T-helper 2 cell treated with Interferon-gamma antibody and Interleukin-4, amounts not matched to agents 5 μg/mL and 100 μg/mL, for 36 hours (primary cell): ENCODE measurements at places on chromosomes 3 and 15.

GRCh38 chr15:48875241-48875960 is 2.5 kb upstream of the EID1 start:
- no peak for DNase-seq
- peaks cover 23% of the 10 kb centered on the region for H3K36me3 ChIP-seq
- H3K27ac ChIP-seq = no peak overlapping the region
- no peak overlapping the region for H3K4me3 ChIP-seq
- H3K4me1 ChIP-seq = peaks cover 28% of the 10 kb centered on the region

- peaks cover 5% of the 10 kb centered on the region for H3K27me3 ChIP-seq
- H3K27ac ChIP-seq = no peak overlapping the region
- no peaks in the 10 kb centered on the region for H3K36me3 ChIP-seq
- no peaks in the 10 kb centered on the region for H3K4me1 ChIP-seq
Observed at GRCh38 chr15:81189583-81190283, 6.9 kb upstream of the IL16 start.

GRCh38 chr3:58161435-58162398 is 49.1 kb downstream of the DNASE1L3 start:
- H3K36me3 ChIP-seq = peaks cover 10% of the 10 kb centered on the region
- H3K4me3 ChIP-seq = no peak overlapping the region

DNA sequence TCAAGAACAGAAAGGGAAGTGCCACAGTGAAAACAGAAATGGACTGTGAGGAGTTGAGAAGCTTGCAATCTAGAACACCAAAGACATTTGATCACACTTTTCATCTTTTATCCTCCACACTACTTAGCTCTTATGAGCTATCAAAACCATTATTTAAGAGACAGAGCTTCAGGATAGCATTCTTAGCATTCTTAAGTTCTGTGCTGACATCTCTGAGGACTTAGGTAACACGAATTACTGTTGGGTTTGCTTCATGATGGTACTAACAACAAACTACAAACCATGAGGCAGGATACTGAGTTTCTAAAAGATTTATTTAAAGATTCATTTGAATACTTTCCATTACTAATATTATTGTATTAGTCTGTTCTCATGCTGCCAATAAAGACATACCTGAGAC is 1038.6 kb downstream of the TUSC7 start:
- H3K36me3 ChIP-seq = no peaks in the 10 kb centered on the region
- DNase-seq = no peak
- H3K27ac ChIP-seq = no peak overlapping the region

GRCh38 chr3:5087209-5087608 is 34.9 kb upstream of the ARL8B start:
- no peak overlapping the region for H3K27ac ChIP-seq
- no peak for DNase-seq

GRCh38 chr3:141250342-141250741 is 18.7 kb downstream of the PXYLP1 start:
- H3K4me1 ChIP-seq = peaks cover 12% of the 10 kb centered on the region
- peaks cover 17% of the 10 kb centered on the region for H3K36me3 ChIP-seq
- no peak overlapping the region for H3K27ac ChIP-seq

DNA sequence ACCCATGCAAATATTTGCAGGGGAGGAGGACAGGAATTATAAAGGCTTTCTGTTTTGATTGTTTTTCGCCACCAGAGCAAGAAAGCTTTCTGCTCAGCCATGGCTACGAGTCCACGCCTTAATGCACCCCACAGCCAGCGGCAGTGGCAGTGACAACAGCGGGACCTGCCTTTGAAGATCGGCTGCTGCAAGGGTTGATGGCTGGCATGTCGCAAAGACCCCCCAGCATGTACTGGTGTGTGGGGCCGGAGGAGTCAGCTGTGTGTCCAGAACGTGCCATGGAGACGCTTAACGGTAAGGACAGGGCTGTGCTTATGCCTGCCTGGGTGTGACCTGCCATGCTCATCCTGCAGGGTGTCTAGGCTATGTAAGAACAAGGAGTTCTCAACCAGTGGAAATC is 5.3 kb downstream of the LRRK1 start:
- peaks cover 12% of the 10 kb centered on the region for H3K4me1 ChIP-seq
- H3K36me3 ChIP-seq = no peaks in the 10 kb centered on the region
- H3K27ac ChIP-seq = no peak overlapping the region
- peaks cover 37% of the 10 kb centered on the region for H3K27me3 ChIP-seq

- H3K27ac ChIP-seq = peak overlapping the region; percentile 34
- DNase-seq = no peak
- no peaks in the 10 kb centered on the region for H3K36me3 ChIP-seq
- peaks cover 52% of the 10 kb centered on the region for H3K4me1 ChIP-seq
- H3K27me3 ChIP-seq = no peaks in the 10 kb centered on the region
Observed at GRCh38 chr3:151282921-151283320, 4.6 kb upstream of the P2RY14 start.

DNA sequence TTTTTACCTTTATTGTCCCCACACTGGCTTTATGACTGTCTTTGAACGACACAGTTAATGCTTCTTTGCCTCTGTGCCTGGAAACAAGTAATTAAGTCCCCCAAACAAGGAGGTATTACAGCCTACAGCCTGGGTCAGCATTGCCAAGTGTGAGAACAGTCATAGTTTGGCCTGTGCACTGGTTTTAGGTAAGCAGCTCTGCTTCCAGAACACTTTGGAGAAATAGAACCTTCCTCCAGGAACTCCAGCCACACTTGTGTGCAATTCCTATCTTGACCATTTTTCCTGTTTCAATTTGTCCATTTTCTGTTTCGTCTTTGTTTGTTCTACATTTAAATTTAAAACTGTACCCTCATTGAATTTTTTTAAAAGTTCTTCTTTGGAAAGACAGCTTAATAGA is 568.2 kb downstream of the TUSC7 start:
- H3K27me3 ChIP-seq = no peaks in the 10 kb centered on the region
- no peak overlapping the region for H3K27ac ChIP-seq
- no peaks in the 10 kb centered on the region for H3K4me1 ChIP-seq

DNA sequence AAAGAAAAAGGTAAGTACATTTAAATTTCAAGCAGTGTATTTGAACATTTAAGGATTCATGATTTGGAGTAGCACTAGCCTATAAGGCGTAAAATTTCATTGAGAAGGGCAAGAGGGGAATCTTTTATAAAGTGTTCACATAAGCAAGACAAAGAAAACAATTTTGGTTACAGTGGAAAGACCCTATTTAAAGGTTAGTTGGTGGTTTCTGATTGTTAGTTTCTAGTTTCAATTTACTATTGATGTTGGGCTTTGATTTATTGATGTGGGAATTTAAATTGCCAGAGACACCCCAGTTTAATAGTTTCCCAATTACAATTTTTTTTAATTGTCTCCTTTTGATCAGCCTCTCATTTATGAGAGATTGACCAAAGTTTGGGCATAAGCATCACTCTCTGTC is 19.5 kb downstream of the ROBO2 start:
- H3K27me3 ChIP-seq = no peaks in the 10 kb centered on the region
- DNase-seq = no peak
- H3K27ac ChIP-seq = no peak overlapping the region
- no peak overlapping the region for H3K4me3 ChIP-seq

DNA sequence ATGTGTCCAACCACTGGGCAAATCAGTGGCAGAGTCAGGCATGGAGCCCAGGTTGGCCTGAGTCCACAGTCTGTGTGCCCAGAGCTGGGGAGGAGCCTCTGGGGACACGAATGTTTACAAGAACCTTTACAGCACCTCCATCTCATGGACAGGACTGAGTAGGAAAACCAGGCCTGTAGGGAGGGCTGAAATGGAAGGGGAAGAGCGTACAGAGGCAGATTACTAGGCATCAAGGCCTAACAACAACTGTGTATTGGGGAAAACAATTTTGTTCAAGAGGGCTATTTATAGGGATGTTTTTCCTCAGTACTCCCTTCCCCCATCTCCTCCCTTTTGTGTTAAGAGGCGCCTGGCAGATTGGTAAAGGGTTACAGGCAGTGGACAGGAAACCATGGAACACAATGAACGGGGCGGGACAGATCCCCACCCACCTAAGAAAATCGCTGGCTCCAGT is 15.1 kb upstream of the ARHGAP31 start:
- no peak for DNase-seq
- no peak overlapping the region for H3K4me3 ChIP-seq
- peaks cover 2% of the 10 kb centered on the region for H3K36me3 ChIP-seq

DNA sequence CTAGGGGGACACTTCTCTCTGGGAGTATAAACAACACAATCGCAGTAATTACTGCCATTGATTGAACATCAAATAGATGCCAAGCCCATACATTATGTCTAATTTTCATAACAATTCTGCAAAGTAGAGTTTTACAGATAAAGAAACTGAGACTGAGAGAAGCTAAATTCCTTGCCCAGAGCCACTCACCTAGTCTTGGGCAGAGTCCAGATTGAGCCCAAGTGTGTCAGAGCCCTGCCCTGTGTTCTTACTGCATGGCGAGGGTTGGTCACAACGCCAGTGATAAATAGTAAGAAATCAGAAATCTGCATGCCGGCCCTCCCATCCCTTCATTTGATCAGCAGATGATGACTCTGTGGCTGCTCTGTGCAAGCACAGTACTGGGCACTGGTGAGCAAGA is 106.3 kb downstream of the C3orf70 start:
- H3K4me3 ChIP-seq = no peak overlapping the region
- no peaks in the 10 kb centered on the region for H3K27me3 ChIP-seq
- peaks cover 21% of the 10 kb centered on the region for H3K36me3 ChIP-seq
- H3K27ac ChIP-seq = no peak overlapping the region
- no peak for DNase-seq
- no peaks in the 10 kb centered on the region for H3K4me1 ChIP-seq

DNA sequence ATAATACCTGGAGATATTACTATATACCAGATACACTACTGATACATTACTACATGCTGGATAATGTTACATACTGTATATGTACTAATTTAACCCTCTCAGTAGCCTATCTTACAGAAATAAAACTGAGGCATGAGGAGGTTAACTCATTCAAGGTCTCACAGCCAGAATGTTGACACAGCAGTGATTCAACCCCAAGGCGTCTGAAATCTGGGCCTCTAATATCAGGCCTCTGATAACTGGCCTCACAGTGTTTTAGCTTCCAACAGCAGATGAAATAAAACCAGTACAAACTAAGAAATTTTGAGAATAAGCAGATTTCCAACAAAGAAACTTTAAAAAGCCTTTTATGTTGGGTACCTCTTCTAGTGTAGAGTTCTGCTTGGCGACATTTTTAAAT is 23.4 kb downstream of the DZIP1L start:
- H3K27ac ChIP-seq = no peak overlapping the region
- H3K27me3 ChIP-seq = peaks cover 35% of the 10 kb centered on the region
- H3K4me1 ChIP-seq = no peaks in the 10 kb centered on the region
- no peaks in the 10 kb centered on the region for H3K36me3 ChIP-seq

DNA sequence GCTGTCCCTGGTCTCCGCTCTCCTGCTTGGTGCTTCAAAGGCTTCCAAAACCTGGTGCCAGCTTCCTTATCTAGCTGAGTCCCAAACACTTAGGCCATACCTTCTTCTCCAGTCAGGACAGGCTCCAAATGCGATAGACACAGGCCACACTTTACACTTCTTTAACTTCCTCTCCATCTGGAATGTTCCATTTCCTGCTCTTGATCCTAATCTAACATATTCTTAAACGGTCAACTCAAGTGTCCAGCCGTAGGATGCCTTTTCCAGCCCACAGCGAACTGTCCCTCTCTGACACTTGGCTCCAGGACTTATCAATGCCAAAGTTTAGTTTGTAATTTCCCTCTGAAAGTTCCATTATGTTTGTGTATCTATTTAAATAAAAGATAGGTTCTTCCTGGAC is 19.2 kb upstream of the PLA2G4F start:
- H3K4me1 ChIP-seq = peaks cover 13% of the 10 kb centered on the region
- no peaks in the 10 kb centered on the region for H3K27me3 ChIP-seq
- DNase-seq = no peak
- no peak overlapping the region for H3K4me3 ChIP-seq
- H3K27ac ChIP-seq = no peak overlapping the region

- no peak overlapping the region for H3K27ac ChIP-seq
- DNase-seq = no peak
- no peaks in the 10 kb centered on the region for H3K27me3 ChIP-seq
Observed at GRCh38 chr3:123692041-123692440, 107.2 kb upstream of the HACD2 start.

DNA sequence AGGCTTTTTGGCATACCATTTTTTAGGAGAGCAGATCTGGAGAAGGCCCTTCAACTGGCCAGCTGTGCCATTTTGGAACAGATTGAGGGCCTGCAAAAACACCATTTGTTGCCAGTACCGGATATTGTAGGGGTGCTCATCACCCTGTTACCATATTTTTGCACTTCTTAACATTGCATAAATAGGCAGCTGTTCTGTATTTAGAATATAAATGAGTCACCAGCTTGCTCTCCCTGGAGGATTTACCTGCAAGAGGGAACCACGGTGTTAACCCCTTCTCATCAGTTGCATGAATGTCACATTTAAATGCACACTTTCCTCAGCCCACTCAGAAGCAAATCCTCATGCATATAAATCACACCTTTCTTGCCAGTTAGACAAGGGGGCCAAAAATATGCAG is 435.6 kb downstream of the ROBO2 start:
- H3K4me3 ChIP-seq = no peak overlapping the region
- no peaks in the 10 kb centered on the region for H3K36me3 ChIP-seq
- no peaks in the 10 kb centered on the region for H3K4me1 ChIP-seq
- no peak overlapping the region for H3K27ac ChIP-seq
- no peak for DNase-seq

GRCh38 chr15:48695827-48696573 is 50.5 kb upstream of the FBN1 start:
- no peaks in the 10 kb centered on the region for H3K27me3 ChIP-seq
- H3K27ac ChIP-seq = no peak overlapping the region
- H3K4me1 ChIP-seq = no peaks in the 10 kb centered on the region
- no peak overlapping the region for H3K4me3 ChIP-seq

DNA sequence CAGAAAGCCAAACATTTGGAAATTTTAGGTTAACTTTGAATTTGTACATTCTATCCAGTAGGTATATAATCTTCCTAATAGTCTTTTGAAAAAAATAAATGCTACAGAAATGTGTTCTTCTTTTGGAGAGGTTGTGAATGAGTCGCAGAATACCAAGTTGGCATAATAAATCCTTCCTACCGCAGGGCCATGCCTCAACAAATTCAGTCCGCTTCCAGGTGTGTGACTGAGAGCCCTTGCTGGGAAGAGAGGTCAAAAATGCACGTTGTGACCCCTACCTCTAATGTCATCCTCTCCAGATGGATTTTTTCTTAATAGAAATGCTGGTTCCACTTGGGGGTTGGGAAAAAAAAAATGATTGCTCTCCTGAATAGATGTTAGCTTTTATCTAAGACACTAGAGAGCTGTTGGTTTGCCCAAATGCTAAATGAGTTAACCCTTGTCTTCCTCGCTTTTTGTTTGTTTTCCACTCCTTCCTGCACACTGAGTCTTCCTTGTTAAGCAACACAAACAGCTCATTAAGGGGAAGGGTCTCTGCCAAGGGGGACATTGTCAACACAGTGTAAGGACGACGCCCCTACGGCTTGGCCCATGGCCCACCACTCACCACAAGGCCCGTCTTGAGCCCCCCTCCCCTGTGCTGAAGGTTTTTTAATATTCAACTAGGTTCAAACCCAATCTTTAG is 33.9 kb downstream of the RLBP1 start:
- no peak overlapping the region for H3K27ac ChIP-seq
- no peak for DNase-seq
- H3K27me3 ChIP-seq = no peaks in the 10 kb centered on the region
- peaks cover 41% of the 10 kb centered on the region for H3K36me3 ChIP-seq
- H3K4me1 ChIP-seq = peaks cover 13% of the 10 kb centered on the region

GRCh38 chr15:40067921-40068624 is 29.1 kb upstream of the SRP14 start:
- no peaks in the 10 kb centered on the region for H3K36me3 ChIP-seq
- no peak overlapping the region for H3K4me3 ChIP-seq
- H3K4me1 ChIP-seq = peaks cover 20% of the 10 kb centered on the region
- H3K27ac ChIP-seq = no peak overlapping the region
- no peaks in the 10 kb centered on the region for H3K27me3 ChIP-seq

GRCh38 chr15:40756938-40757337 is 1.9 kb upstream of the RMDN3 start:
- peak overlapping the region; percentile 26 for H3K4me3 ChIP-seq
- H3K27ac ChIP-seq = peak overlapping the region; percentile 71
